ENCODE measurements at places on chromosomes 6 and 20.

GRCh38 chr6:1832844-1833787 is 223.4 kb downstream of the FOXC1 start:
- no peak for DNase-seq

DNA sequence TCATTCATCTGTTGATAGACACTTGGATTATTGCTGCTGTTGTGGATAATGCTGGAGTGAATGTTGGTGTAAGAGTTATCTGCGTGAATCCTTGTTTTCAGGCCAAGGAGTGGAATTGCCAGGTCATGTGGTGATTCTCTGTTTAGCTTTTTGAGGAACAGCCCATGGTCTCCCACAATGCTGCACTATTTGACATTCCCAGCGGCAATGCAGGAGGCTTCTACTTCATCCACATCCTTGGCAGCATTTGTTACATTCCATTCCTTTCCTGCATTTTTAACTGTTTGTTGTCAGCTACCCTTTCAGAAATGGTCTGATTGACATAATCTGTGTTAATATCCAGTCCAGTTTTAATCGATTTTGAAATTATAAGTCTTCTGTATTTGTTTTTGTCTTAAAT is 51.7 kb upstream of the CLDN20 start:
- no peak for DNase-seq

- no peak for DNase-seq
Measured at GRCh38 chr6:119683031-119683430, 333.5 kb upstream of the MAN1A1 start.

- no peak for DNase-seq
Measured at GRCh38 chr20:35290887-35291417, 1.3 kb downstream of the FAM83C start.

- no peak for DNase-seq
Measured at GRCh38 chr6:148590883-148591282, 155.9 kb upstream of the UST start.

DNA sequence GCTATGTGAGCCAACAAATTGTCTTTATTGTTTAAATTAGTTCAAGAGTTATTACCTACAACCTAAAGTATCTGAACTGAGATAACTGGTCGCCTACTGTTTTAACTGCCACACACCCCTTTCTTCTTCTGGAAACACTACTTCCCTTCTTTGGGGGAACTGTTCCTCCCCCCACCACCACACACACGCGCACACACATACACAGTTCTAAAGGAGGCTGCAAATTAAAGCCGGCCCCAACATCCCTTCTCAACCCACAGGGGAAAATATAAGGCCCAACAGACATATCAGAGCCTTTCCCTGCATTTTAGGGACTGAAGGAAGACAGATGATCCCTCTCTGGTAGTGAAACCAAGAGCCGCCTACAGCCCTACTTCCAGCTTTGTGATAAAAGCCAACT is 348.0 kb upstream of the JARID2 start:
- no peak for DNase-seq

- no peak for DNase-seq
Measured at GRCh38 chr6:83696674-83697073, 12.2 kb downstream of the SNAP91 start.

DNA sequence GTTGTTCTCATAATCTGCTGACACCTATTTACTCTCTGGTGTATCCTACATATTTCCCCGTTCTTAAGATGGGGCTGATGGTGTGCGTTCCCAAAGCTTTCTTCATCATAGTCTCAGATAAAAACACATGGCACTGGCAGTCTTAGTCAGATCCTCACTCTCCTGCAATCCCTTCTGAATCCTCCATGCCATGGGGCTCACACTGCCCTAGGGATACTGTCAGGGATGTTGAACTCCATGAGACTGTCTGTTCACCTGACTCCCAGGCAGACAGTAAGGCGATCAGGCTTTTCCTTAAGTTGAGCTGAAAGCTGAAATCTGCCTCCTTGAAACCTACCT is 76.0 kb downstream of the SLX4IP start:
- no peak for DNase-seq

- DNase-seq, result no peak
Measured at GRCh38 chr6:13461805-13462204, 25.6 kb downstream of the GFOD1 start.

DNA sequence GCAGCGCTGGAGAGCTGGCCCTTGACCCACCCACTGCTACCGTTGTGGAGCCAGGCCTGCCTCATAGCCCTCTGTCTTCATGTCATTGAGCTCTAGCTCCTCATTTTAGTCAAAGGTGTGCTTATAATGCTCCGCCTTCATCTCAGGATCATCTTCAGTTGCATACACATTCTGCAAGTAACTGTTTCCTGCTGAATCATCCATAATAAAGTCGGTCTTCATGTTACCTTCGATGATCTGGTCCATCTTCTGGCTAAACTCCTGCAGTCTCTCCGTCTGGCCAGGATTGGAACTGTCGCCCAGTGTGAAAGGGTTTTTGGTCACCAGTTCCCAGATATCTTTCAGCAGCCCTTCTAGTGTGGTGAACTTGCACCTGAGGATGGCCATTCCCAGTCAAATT is 62.6 kb upstream of the ARMC2 start:
- DNase-seq, result no peak

- no peak for DNase-seq
Measured at GRCh38 chr6:157551041-157551832, 170.2 kb downstream of the ZDHHC14 start.

DNA sequence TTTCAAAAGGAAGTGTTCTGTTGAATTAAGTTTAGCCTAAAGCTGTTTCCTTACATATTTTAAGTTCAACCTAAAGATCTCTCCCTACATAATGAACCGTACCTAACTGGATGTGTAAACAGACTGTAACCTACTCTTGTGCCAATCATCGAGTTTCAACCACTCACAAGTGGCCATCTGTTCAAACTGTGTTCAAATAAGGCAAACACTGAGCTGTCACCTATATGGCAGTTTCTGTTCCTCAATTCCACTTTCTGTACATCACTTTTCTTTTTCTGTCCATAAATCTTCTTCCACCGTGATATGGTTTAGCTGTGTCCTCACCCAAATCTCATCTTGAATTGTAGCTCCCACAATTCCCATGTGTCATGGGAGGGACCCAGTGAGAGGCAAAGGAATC is 428.6 kb downstream of the HACE1 start:
- no peak for DNase-seq

DNA sequence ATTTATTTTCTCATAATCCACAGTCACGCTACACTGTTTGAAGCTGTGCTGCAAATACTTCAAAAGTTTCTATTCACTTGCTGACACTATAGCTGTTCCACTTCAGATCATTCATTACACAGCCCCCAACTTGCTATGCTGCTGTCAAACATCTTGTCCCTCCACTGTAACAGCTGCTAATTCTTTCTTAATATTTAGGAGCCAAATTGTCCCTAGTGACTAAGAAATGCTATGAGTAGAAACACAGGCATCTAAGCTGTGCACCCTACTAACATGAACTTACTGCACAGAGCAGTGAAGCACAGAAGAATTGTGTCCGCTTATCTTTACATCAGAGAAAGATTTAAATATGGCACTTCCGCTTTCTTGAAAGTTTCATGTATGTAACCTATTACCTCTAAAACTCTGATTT is 91.3 kb downstream of the PDE10A start:
- DNase-seq, result no peak

GRCh38 chr20:12207875-12208274 is 290.2 kb downstream of the BTBD3 start:
- no peak for DNase-seq

DNA sequence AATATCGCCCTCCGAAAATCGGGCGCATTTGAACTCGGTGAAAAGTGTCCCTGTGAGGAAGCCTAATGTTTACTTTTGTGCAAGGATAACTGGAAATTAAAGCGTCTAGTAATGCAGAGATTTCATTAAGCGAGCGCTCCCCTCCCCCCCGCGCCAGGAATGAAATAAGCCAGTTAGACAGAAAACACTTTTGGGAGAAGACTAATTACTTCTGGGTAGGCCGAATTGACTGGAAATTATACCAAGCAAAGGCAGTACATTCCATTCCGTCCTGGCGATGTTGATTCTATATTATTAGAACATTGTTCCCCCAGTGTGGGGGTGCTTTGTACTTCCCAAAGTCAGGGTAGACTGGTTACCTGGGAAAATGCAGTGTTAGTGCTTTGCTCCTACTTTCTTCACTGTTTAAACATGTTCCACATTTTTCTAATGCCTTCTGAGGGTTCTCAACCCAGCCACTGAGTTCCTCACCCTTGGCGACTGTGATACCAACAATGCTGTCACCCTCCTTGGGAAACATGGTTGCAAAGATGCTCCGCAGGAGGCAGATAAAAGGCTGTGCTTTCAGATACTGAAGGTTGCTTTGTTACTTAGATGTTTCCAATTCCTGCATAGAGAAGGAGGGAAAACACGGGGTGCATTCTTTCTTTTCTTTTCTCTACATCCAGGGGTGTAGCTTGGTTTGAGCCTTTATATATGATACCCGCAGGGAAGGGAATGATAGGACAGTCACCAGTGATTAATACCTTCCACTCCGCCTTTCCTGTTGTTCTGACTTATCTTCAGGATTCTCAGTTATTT is 2.6 kb downstream of the GJA1 start:
- no peak for DNase-seq

- peak; percentile 65 for DNase-seq
Measured at GRCh38 chr6:16319813-16320532, 81.6 kb downstream of the GMPR start.
